ENCODE measurements at places on chromosomes 3 and 15.

DNA sequence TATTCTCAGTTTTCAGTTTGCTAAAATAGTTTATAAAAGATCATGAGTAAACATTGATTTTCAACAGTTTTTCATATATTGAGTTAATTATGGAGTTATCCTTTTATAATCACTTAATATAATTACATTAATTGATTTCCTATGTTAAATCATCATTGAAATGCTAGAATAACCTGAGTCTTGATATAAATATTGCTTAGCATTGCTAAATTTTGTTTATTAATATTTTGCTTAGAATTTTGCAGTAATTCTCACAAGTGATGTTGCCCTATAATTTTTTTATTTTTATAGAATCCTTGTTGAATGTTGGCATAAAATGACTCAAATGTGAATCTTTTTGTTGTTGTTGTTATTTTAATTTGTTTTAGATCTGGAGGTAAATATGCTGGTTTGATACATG lies 654.2 kb downstream of the OTOL1 start:
- no peak for DNase-seq

GRCh38 chr3:77189258-77189657 lies 149.4 kb downstream of the ROBO2 start:
- no peak for DNase-seq

- no peak for DNase-seq
Observed at GRCh38 chr3:79521221-79521848, 246.5 kb downstream of the ROBO1 start.

DNA sequence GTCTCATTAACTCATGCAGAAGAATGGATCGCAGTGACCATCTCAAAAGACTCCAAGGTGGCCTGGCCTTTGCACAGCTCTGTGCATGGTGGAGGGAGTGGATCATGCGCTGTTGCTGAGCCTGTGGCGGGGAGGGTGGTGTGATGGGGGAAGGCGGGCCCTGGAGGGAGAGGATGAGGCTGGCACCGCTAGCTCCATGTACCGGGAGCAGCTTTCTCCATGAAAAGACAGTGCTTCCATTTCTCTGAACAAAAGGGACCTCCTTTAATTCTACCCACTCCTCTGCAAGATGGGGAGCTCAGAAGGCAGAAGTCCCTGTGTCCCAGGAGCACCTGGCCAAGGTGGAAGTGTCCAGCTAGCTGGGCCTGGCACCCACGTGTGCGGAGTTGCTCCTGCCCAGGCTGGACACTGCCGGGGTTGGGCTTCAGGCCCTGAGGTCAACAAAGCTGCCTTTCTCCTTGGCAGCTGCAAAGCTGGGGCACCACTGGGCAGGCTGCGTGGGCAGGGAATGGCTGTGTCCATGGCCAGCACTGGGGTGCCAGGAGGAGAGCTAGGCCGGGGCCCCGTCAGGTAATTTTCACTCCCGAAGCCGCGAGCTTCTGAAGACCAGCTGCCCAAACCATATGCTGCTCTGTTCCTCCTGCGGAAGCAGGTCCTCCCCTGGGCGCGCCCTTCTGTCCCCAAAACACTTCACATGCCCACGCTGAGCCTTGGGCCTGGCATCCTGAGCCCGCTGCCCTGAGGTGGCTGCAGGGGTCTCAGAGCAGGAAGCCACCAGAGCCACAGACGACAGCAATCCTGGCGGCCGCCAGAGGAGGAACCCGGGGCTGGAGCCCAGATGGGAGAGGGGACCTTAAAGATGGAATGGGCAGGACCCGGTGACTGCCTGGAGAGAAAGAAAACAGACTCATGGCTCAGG lies 6.4 kb downstream of the MAP6D1 start:
- no peak for DNase-seq

DNA sequence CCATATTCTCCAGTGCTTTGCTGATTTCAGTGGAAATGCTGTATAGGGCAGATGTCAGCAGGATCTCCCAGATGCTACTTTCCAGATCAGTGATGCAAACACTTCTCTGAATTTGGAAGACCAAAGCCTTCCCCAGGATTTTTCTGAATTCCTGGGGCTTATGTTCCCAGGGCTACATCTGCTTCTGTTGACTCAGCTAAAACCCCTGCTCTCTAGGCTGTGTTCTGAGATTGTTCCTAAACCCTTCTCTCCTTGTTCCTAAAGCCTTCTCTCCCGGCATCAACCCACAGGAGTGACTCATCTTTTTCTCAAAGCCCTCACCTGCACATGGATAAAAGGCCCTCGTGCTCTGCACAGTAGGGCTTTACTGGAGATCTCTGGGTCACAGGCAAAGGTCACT lies 35.5 kb downstream of the FAH start:
- no peak for DNase-seq

GRCh38 chr15:86162641-86163040 lies 83.0 kb downstream of the AGBL1 start:
- no peak for DNase-seq

DNA sequence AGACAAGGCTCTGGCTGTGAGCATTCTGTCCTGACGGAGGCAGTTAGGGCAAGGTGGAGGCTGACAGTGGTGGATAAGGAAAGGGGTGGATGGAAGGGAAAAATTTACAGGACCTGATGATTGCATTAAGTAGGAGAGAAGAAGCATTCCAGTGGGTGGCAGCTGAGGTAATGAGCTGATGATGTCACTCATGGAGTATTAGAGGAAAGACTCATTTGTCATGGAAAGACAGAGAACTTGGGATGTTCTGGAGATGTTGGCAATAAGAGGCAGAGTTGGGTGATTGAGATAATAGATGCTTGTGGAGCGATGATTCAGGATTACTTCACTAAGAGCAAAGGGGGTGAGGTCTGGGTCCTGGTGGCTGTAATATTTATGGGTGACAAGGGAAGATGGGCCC lies 63.6 kb upstream of the SCN5A start:
- DNase-seq, result no peak

- DNase-seq, result no peak
Observed at GRCh38 chr15:43505738-43506137, 11.7 kb upstream of the MAP1A start.

DNA sequence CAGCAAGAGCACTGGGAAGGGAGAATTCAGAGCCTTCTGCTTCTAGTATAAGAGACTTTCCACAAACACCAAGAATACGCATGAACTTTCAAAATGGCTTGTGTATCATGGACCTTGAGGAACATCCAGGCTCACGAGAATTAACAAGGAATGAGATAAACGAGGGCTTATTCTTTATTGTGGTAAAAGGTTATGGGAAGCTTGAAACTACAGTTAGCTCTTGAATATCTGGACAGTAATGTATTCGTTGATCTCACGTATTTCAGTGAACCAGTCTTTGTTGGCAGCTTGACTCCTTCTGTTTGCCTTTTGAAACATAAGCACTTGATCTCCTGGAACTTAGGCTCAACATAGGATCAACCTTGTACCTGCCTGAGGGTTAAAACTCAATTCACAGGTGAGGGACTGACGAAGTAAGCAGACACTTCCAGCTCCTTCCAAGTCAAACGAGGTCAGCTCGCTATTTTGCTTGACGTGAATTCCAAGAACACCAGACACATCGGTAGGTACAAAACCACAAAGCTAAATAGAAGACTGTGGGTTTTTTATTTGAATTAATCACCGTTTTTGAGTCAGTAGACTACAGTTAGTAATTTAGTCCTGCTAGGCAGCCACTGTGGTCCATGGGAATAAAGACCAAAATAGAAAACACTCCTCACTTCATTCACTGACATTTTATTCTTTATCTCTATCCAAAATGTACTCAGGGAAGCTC lies 30.8 kb downstream of the GALNT15 start:
- DNase-seq, result no peak

- no peak for DNase-seq
Observed at GRCh38 chr3:188417271-188417696, 263.3 kb downstream of the LPP start.

- DNase-seq, result no peak
Observed at GRCh38 chr3:176942305-176942704, 255.0 kb downstream of the TBL1XR1 start.

- no peak for DNase-seq
Observed at GRCh38 chr15:99566157-99566897, 543 bp downstream of the MEF2A start.

DNA sequence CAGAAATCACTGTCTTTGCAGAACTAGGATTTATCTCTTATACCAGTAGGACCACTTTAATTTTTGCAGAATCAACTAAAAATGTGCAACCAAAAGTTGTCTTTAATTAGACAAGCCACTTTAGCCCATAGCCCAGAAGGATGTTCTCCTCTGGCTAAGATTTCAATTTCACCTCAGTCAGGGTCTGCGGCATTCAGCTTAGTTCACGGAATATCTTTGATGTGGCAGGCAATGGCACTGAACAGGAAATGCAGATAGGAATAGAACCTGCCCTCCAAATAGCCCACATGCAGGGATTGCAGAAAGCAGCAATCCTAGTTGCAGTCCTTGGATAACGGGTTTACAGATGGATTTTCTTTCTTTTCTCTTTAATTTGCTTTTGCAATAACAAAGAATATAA lies 100.8 kb downstream of the MESD start:
- no peak for DNase-seq

DNA sequence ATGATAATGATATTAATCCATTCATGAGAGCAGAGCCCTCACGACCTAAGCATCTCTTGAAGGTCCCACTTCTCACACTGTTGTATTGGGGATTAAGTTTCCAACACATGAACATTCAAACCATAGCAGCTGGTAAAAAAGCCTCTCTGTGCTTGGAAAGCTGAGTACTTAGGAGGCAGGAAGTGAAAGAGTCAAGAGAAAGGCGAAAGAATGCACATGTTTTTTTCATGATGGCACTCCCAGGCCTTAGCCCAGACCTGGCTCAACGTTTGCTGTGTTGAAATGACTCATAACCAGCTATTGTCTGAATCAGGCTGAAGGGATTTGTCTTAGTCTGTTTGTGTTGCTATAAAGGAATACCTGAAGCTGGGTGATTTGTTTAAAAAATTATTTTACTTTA lies 84.4 kb upstream of the RGMA start:
- DNase-seq, result no peak

GRCh38 chr15:44028349-44028748 lies 166.7 kb downstream of the FRMD5 start:
- no peak for DNase-seq

DNA sequence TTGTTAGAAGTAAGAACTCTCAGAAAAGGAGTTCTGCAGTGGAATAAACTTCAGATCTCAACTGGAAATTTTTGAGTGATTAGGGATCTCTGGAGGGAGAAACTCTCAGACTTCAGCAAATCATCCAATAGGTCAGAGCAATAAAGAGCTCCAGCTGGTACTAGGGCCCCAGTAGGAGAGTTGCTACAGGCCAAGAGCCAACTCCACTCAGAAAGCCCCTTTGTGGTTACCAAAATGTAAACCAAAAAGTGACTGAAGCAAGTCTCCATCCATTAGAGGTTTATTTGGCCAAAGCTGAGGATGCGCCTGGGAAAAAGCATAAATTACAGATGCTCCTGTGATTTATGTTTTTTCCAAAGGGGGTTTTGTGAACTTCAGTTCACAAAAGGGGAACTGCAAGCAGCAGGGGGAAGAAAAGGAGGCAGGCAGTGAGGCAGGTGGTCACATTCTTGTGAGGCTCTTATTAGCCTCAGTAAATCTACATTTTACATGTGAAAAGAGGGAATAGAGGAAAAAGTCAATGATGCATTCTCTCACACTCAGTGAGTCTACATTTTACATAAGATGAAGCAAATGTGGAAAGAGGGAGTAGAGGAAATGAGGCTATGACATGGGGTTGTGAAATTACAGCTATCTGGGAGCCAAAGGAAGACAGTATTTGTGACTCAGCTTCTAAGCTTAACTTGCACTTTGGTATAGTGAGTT lies 92.4 kb upstream of the DAZL start:
- no peak for DNase-seq

DNA sequence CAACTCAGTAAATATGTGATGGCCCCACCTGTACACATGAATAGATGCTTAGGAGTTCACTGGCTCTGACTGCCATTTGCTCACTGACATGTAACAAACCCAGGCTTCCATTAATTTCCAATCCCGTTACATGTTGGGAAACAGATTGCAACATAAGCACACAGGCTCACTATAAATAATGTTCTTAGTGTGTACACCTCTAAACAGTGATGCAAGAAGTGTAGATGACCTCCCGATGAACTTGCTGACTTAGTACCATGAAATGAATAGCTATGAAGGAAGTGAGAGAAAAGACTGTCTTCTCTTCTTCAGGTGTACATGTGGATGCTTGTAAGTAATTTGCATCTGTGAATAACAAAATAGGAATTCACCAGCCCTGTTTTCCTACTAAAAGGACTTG lies 21.4 kb upstream of the FSIP1 start:
- no peak for DNase-seq

- no peak for DNase-seq
Observed at GRCh38 chr3:193879099-193879863, 256.7 kb upstream of the HES1 start.

DNA sequence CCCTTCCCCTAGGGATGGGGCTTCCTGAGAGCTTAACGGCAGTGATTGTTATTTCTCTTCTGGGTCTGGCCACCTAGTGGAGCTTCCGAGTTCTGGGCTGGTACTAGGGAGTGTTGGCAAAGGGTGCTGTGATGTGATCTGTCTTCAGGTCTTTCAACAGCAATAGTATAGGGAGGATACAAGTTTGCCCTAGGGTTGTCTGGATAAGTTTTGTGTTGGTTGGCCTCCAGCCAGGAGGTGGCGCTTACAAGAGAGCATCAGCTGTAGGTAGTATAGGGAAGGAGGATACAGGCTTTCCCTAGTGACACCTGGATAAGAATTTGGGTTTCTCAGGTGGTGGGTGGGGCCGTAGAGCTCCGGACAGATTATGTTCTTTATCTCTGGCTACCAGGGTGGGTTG lies 19.2 kb upstream of the CPOX start:
- DNase-seq, result no peak

DNA sequence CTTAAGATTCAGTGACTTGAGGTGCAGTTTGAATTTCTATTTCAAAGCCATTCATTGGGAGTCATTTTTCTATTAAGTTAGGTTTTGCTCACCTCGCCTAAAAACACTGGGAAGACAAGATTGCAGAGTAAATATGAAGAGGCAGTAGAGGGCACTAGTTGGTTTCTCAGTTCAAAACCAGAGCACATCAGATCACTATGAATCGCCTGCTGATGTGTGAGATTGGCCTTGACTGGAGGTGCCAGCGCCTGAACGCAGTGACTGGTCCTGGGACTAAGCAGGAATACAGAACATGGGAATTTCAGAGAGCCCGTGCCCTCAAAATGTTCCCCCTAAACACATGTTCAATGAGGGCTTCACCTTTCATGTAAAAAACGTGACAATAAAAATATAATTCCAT lies 229.0 kb downstream of the ITPR1 start:
- DNase-seq, result no peak

- DNase-seq, result no peak
Observed at GRCh38 chr3:187954873-187955586, 198.9 kb upstream of the LPP start.

- no peak for DNase-seq
Observed at GRCh38 chr3:158447408-158447807, 123.6 kb upstream of the MLF1 start.

DNA sequence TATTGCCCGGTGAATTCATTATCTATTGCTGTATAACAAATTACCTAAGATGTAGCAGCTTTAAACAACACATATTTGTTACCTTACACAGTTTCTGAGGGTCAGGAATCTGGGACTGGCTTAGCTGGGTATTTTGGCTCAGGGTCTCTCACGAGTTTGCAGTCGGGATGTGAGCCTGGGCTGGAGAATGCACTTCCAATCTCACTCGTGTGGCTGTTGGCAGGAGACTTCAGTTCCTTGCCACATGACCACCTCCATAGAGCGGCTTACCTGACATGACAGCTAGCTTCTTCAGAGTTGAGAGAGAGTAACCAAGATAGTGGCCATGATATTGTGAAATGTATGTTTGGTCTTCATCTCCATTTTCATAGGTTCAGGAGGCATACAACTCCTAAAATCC lies 18.4 kb upstream of the MITF start:
- DNase-seq, result no peak

GRCh38 chr3:97901313-97902248 lies 70.7 kb downstream of the RIOX2 start:
- no peak for DNase-seq
